Type B pancreatic cell (in vitro differentiated cells): ENCODE measurements at places on chromosomes 11 and 22.

GRCh38 chr22:27982630-27983180, 63.6 kb upstream of the PITPNB start:
- DNase-seq = no peak

DNA sequence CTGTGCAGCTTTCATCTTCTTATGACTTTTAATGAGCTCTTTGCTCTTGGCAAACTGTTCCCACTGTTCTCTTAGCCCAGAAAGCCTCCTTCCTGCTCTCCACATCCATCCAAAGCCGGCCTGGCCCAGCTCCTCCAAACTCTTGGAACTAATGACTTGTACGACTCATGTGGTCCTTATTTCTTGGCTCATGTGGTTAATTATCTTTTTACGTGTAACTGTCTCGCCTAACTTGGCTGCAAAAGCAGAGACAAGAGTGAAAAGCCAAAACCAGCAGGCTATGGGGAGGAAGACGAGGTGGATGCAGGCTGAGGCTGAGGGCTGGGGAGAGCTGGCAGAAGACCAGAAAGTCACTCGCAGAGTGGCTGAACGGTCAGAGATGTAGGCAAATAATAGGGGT, 5.5 kb downstream of the CSNK2A3 start:
- DNase-seq = no peak

DNA sequence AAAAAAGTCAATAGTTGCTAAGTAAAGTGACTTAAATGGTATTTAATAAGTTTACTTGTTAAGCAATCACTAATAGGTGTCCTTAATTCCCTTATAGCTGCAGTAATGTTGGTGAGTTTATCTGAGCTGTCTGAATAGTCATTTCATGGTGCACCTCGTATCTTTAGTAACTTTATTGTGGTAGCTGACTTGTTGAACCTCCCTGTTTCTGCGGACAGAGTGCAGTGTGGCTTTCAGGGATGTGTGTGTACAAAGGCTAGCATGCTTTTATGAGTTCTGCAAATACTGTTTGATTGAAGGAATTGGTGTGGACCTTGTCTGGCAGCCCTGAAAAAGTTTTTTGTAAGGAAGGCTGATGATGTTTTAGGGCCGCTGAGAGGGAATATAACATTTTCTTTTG, 2.6 kb downstream of the ZNRF3 start:
- DNase-seq = no peak

DNA sequence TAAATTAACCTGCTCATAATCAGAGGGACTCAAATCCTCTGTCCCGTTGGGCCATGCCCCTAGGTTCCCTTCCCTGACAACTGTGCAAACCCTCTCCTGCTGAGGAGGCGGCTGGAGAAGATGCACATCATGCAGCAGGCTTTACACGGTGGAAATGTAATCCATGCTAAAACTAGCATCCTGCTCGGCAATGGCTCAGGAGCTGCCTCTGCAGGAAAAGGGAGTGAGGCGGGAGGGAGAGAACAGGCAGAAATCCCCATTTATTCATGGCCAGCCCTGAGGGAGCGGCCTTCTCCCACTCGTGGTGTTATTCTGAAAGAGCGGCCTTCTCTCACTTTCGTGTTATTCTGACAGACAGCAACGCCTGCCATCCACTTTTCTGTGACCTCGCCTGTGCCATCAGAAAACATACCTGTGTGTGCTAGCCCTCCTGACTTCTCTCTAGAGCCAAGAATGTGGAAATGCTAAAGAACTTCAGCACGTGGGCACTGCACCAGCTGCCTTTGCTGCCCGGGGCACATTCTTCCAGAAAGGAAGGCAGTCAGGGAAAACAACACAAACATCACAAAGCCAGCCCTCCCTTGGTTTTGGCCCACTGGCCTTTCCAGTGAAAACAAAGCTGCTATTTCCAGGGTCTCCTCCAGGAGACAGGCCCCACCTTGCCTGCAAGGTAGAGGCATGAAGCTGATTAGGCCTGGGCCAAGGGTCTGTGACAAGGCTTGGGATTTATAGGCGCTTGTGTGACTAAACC, 62.9 kb upstream of the BID start:
- no peak for DNase-seq

- DNase-seq = no peak
Measured at GRCh38 chr11:83401506-83402225, 115.5 kb upstream of the CCDC90B start.

- no peak for DNase-seq
Measured at GRCh38 chr11:77039491-77040400, 5.5 kb downstream of the B3GNT6 start.

DNA sequence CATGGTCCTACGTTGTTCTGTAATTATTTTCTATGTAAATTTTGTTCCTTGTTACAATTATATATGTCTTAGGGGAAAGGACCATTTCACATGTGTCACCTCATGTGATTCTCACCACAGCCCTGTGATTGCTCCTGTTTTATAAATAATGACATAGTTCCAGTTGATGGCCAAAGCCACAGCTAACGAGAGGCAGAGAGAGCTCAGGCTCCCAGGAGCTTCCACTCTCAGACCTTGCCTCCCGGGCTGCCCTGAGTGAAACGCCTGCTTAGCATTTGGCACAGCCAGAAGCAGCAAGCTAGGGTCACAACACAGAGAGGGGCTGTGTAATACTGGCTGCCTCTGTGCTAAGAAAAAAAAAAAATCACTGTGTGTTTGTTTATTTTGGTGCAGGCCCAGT, 5.9 kb downstream of the TMEM121B start:
- DNase-seq = no peak

- DNase-seq = no peak
Measured at GRCh38 chr11:13316528-13316961, 39.0 kb downstream of the BMAL1 start.

DNA sequence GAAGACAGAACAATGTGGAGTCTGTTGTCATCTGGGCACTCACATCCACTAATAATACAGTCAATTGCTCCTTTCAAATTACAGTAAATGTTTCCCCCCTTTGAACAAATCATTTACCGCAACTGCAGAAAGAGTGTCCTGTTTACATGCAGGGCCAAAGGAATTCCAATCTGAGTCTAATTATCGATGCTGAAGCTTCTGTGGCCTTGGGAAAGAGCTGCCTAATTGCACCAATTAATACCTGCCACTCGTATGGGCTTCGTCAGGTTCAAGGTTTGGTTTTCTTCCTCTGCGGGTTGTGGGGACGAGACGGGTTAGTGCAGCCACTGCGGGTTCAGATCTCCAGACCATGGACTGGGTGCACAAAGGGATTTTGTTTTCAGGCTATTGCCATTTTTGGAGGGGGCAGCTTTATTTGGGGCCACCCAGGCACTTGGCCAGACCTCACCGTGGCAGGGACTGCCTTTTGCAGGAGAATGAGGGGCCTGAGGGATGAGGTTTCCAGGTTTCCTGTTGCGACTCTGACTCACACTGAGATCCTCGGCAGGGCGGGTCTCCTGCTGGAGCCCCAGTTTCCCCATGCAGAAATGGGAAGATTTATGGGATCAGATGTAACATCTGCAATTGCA, 147.6 kb downstream of the MIAT start:
- no peak for DNase-seq

DNA sequence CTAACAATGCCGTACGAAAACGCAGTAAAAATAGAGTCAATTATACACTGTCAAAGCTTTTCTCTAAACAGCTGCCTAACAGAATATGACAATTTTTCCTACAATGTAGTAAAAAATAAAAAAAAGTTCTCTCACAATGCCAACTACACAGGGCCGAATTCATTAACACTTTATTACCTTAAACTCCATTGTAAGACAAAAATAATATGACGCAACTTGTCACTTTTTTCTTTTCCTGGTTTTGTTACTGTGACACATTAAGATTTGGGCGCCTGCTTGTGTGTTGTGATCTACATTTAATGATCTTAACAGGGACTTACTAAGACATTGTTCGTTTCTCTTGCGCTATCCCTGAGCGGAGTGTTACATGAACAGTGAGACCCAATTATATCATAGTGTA, 204.1 kb downstream of the INSC start:
- no peak for DNase-seq

GRCh38 chr11:122441666-122442035, 213.9 kb upstream of the UBASH3B start:
- DNase-seq = no peak

- no peak for DNase-seq
Measured at GRCh38 chr11:128318856-128319474, 268.4 kb downstream of the ETS1 start.

DNA sequence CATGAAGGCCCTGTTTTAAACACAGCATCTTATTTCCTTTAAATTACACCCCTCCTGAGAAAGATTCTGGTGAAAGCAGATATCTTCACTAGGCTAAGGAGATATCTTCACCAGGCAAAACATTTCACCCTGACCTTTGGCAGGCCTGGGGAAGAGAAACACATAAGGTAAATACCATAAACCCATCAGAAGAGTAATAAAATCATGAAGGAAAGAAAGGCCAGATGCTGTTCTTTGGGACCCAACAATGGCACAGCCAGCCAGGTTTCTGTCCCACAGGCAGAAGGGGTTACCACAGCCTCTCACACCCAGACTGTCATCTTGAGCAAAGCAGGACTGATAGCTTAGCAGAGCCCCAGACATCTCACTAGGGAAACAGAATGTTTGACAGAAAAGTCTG, 125.4 kb downstream of the CCDC34 start:
- DNase-seq = no peak

- DNase-seq = no peak
Measured at GRCh38 chr22:44026066-44026629, 2.0 kb downstream of the PARVB start.

DNA sequence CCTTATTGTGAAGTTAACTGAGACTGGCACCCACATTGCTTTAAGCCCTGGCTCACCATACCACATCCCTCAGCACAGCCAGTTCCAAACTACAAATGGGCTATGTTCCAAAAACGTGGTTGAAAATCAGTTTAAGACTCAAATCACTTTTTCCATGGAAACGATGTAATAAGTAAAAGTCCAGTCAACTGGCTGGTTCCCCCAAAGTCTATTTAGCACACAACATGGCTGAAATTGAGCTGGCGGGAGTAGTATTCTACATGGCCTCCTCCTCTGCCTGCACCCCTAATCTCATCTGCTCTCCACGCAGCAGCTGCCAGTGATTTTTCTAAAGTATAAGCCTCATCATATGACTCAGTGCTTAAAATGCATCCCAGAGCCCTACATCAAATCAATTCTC, 40.9 kb upstream of the BIRC3 start:
- DNase-seq = no peak
